Mesothelial cell of epicardium (in vitro differentiated cells): ENCODE measurements at places on chromosomes 3 and 15. TPM values are rescaled to one million over a fixed set of nuclear protein-coding genes. Genes with fewer than 3 reads are reported as not detected.

Gene CCDC80
- total RNA-seq: 126 to 134 TPM (median 133 TPM) in 3 replicates

- DNase-seq: no peak
- peaks cover 19% of the 10 kb centered on the region for H3K27me3 ChIP-seq
- no peaks in the 10 kb centered on the region for H3K4me1 ChIP-seq
- no peak overlapping the region for H3K4me3 ChIP-seq
Measured at GRCh38 chr15:100672959-100673358, 70.6 kb downstream of the ASB7 start.

GRCh38 chr3:45754461-45754860, 41.9 kb downstream of the SLC6A20 start:
- H3K4me3 ChIP-seq: no peak overlapping the region
- H3K27me3 ChIP-seq: no peaks in the 10 kb centered on the region
- no peak for DNase-seq
- no peak overlapping the region for H3K27ac ChIP-seq

Gene MME
- 29.3 to 33.3 TPM (median 31.7 TPM) in 3 replicates for total RNA-seq

Gene KLHL25
- total RNA-seq: 7.1 to 8.1 TPM (median 8.0 TPM) in 3 replicates

Gene PTX3
- total RNA-seq: 35.6 to 44.1 TPM (median 39.9 TPM) in 3 replicates

Gene LRRC3B
- 0.11 to 0.34 TPM (median 0.23 TPM) in 3 replicates for total RNA-seq

DNA sequence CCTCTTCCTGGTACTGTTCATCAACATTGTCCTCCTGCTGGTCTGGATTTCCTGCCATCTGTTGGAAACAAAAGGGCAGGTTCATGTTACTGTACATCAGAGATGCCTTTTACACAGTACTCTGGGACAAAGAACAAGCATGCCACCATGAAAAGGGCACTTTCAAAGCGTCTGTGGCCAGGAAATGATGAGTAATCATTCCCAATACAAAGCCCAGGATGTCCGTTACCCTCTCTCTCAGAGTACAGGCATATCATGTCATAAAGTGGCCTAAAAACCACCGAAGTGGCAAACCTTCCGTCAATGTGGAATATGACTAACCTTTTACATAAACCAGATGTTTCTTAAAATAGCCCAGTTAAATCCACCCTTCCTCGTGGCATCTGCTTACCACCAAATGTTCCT, 71.2 kb downstream of the GOLIM4 start:
- no peak overlapping the region for H3K27ac ChIP-seq
- H3K36me3 ChIP-seq: peaks cover 74% of the 10 kb centered on the region
- H3K4me1 ChIP-seq: peaks cover 13% of the 10 kb centered on the region
- DNase-seq: no peak

Gene STRIT1
- total RNA-seq: not detected in 3 replicates

DNA sequence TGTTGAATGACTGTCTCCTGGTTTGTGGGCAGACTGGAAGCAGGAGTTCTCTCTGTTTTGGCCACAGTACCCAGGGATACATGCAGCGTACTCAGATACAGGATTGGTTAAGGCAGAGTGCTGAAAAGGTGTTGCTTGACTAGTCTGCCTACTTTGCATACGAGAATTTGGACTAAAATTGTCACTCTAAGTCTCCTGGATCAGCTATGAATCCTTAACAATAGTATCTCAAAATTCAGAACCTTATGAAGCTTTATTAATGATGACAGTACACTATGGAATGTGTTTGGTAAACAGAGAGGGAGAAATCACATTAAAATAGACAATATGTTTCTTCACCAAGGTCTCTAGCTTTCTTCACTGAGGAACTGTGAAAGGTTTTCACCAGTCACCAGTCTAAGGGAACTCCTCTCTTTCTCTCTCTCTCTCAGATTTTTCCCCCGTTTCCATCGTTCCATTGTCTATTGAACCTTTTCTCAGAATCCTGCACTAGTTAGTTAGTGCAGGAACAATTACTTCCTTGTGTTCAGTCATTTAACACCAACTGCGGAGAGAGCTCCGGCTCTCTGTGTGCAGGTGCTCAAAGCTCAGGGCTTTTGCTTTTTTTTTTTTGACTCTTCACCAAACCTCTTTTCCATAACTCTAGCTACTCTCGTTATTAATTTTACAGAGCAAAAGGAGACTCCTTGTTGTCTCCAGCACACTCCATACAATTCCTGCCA, 85.9 kb upstream of the FNDC3B start:
- peak overlapping the region; percentile 1 for H3K27ac ChIP-seq
- H3K27me3 ChIP-seq: no peaks in the 10 kb centered on the region
- DNase-seq: no peak

GRCh38 chr3:124584245-124584551, 146.1 kb upstream of the UMPS start:
- no peak for DNase-seq
- H3K27me3 ChIP-seq: peaks cover 21% of the 10 kb centered on the region
- no peaks in the 10 kb centered on the region for H3K36me3 ChIP-seq
- H3K4me1 ChIP-seq: peaks cover 35% of the 10 kb centered on the region

Gene PIGZ
- 0.70 to 0.91 TPM (median 0.74 TPM) in 3 replicates for total RNA-seq

Gene ACSBG1
- 0.57 to 1.2 TPM (median 0.73 TPM) in 3 replicates for total RNA-seq

- DNase-seq: no peak
- H3K4me3 ChIP-seq: no peak overlapping the region
- H3K4me1 ChIP-seq: no peaks in the 10 kb centered on the region
- H3K36me3 ChIP-seq: no peaks in the 10 kb centered on the region
Measured at GRCh38 chr3:140904521-140904920, 37.1 kb upstream of the SLC25A36 start.

DNA sequence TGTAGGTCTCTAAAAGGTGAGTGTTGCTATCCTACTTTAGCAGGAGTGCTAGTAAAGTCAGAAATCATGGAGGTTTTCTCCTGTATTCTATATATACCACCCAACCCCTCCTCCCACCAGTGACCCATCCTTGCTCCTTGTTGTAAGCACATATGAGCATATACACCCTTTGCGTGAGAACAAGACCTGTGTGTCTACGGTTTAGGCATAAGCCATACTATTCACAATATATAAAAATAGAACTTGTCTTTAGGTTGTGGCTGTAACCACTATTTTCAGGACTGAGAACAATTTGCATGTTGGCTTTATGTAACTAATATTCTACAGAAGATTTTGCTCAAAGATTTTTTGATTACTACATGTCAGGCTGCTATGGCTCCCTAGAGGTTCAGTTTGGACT, 59.1 kb upstream of the TOP2B start:
- peaks cover 18% of the 10 kb centered on the region for H3K4me1 ChIP-seq
- no peak for DNase-seq
- H3K4me3 ChIP-seq: no peak overlapping the region
- no peak overlapping the region for H3K27ac ChIP-seq
- H3K36me3 ChIP-seq: peaks cover 20% of the 10 kb centered on the region

Gene ALS2CL
- 6.2 to 7.1 TPM (median 6.8 TPM) in 3 replicates for total RNA-seq

- no peaks in the 10 kb centered on the region for H3K27me3 ChIP-seq
- no peaks in the 10 kb centered on the region for H3K36me3 ChIP-seq
- peaks cover 33% of the 10 kb centered on the region for H3K4me1 ChIP-seq
- no peak for DNase-seq
- H3K27ac ChIP-seq: peak overlapping the region; percentile 80
Measured at GRCh38 chr15:69080295-69081248, 66.1 kb downstream of the NOX5 start.

Gene ADAMTSL3
- 13.2 to 14.3 TPM (median 13.9 TPM) in 3 replicates for total RNA-seq

DNA sequence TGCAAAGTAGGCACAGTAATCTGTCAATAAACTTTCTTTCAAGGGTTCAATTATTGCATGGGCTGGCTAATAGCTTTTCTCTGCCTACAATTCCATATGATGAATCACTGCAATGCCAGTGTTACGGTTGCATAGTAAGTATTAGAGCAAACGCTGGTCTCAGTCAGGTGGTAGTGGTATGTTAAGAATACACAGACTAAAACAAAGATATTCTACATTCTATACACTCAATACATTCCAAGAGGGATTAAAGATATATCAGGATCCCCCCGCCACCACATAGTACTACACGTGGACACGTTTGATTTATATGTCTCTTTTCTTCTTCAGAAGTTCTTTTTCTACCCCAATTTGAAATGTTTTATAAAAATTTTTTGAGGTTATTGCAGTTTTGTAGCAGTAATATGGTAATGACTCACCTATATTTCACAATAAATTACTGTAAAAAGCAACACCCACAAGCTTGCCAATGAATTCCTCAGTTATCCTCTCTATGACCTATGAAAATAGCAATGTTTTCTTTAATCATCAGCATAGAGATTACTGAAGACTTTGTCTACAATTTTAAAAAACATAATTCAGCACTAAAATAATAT, 68.2 kb downstream of the CD200R1L start:
- H3K27me3 ChIP-seq: no peaks in the 10 kb centered on the region
- H3K36me3 ChIP-seq: no peaks in the 10 kb centered on the region
- H3K4me1 ChIP-seq: peaks cover 31% of the 10 kb centered on the region
- peak overlapping the region; percentile 64 for H3K27ac ChIP-seq

GRCh38 chr3:82572721-82573120, 811.3 kb upstream of the GBE1 start:
- H3K27me3 ChIP-seq: no peaks in the 10 kb centered on the region
- no peak for DNase-seq
- H3K4me3 ChIP-seq: no peak overlapping the region
- no peaks in the 10 kb centered on the region for H3K4me1 ChIP-seq

DNA sequence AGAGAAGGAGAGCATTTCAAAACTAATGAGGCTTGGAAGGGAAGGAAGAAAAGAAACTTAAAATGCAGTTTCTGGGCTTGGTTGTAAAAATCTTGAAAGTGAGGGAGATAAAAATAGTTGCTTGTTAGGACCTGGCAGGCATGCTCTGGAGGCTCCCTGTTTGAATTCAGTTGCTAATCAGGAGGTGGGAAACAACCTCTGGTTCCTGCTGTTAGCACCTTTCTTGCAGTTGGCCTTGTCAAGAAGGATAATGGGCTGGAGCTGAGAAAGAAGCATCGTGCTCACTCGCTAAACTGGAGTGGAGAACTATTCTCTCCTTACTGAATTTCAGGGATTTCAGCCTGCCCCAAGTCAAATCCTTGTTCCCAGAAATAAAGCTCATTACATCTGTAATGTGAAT, 23.4 kb downstream of the SNAPC5 start:
- no peak overlapping the region for H3K27ac ChIP-seq
- no peak for DNase-seq
- no peaks in the 10 kb centered on the region for H3K36me3 ChIP-seq
- no peaks in the 10 kb centered on the region for H3K27me3 ChIP-seq
- no peak overlapping the region for H3K4me3 ChIP-seq

DNA sequence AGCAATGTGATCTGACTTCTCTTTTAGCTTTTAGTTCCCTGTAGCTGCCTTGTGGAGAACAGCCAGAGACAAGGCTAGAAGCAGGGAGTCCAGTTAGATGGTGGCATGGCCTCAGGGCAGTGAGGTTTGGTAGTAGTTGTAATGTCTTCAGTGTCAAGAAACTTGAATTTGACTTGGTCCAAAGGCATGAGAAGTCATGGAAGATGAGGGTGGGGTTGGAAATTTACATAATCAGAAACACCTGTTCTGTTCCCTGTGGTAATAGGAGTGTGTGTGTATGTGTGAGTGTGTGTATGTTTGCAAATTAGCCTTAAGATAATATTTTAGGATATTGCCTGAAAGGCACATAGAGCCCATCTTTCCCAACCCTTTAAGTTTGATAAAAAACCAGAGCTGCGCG, 55.2 kb upstream of the GCNT3 start:
- H3K27ac ChIP-seq: no peak overlapping the region
- no peaks in the 10 kb centered on the region for H3K4me1 ChIP-seq
- no peak for DNase-seq
- no peaks in the 10 kb centered on the region for H3K27me3 ChIP-seq

GRCh38 chr15:78749831-78750230, 61.4 kb downstream of the ADAMTS7 start:
- no peak overlapping the region for H3K27ac ChIP-seq
- no peak for DNase-seq
- H3K36me3 ChIP-seq: no peaks in the 10 kb centered on the region
- peaks cover 4% of the 10 kb centered on the region for H3K4me1 ChIP-seq

DNA sequence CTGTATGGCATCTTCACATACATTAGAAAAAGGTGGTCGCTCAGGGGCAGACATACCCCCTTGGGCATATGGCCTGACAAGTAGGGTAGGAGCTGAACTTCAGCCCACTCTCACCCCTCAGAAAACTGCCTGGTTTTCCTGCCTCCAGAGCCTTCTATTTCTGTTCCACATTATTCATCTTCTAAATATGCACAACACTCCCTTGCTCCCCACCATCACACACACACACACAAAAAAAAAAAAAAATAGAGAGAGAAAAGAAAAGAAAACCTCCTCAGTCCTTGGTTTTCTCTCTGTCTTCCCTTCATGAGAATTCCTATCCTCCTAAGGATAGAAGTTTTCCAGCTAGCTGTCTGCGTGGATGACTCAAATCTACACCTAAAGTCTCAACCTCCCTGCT, 5.6 kb upstream of the ROPN1 start:
- H3K27me3 ChIP-seq: peaks cover 58% of the 10 kb centered on the region
- H3K4me1 ChIP-seq: no peaks in the 10 kb centered on the region
- H3K27ac ChIP-seq: no peak overlapping the region

GRCh38 chr3:132399054-132399929, 18.0 kb upstream of the DNAJC13 start:
- H3K27ac ChIP-seq: no peak overlapping the region
- DNase-seq: no peak
- H3K36me3 ChIP-seq: no peaks in the 10 kb centered on the region
